Stimulated activated CD4-positive, alpha-beta T cell treated with anti-CD3 and anti-CD28 coated beads, Interleukin-15, amount 100 ng/mL, for 48 hours (primary cell): ENCODE measurements at places on chromosomes 2 and 18.

DNA sequence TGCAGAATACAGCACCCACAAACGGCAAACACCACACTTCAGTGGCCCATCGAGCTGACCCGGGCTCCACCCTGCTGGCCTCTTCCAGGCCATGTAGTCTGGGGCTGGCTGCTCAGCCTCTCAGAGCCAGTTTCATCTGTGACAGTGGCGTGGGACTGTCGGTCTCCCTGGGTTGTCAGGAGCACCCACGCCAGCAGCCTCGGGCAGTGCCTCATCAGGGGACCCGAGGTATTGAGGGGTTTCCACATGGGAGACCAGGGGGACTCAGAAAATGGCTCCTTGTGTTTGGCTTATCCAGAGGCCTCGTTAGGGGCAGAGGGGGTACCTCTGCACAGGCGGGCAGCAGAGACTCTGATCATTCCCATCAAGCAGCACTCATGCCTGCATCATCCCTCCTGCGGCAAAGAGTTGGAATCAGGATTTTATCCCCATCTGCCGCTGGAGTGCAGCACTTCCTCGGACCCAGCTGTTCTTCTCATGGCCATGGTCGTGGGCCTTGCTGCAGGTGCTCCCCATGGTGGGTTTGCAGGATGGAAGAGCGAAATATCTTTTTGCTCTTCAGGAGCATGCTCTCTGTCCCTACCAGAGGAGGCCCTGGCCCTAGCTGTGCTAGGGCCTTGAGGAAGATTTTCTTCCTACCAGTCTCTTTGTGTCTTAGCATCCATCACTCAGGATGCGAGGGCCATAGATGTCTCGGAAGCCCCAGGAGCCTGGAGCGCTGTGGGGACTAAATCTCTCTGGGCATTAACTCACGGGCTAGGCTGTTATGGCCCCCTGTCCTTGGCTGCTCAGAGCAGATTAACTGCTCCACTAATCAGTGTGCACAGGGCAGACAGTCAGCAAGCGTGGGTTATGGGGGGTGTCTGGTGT lies 100.8 kb downstream of the CLIP4 start:
- DNase-seq, result no peak

GRCh38 chr2:185970148-185970852 lies 231.7 kb downstream of the FSIP2 start:
- DNase-seq, result no peak

DNA sequence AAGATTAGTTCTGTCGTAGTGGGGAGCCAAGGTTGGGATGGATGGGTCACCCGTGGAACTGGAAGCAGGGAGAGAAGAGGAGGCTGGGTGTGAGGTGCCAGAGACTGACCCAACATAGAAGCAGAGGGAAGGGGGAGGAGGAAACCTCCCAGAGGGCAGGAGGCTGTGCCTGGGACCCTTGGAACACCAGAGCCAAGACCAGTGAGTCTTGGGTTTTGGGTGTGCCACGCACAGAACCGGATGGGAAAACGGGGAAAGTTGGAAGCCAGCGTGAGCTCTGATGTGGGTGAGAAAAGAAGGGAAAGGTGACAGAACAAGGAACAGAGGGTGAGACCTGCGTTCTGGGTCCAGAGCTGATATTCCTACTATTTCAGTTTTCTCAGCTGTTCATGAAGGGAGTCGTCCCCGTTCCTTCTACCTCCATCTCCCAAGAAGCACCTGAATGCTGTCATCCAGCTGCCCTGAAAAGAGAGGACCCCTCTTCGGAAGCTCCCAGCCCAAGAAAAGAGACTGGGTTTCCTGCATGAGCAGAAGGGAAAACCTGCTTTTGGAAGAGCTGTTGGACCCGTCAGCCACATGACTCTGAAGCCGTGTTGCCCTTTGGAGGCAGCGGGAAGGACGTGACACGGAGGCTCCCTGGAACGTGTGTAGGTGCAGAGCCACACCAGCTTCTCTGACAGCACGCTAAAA lies 250.1 kb downstream of the NDUFA10 start:
- no peak for DNase-seq

- no peak for DNase-seq
Measured at GRCh38 chr2:47065771-47066380, 89.2 kb downstream of the STPG4 start.

GRCh38 chr18:57833441-57834101 lies 30.5 kb upstream of the ATP8B1 start:
- peak; percentile 7 for DNase-seq

- DNase-seq, result no peak
Measured at GRCh38 chr2:165469417-165469816, at the start of gene CSRNP3. Gene CSRNP3 (plus strand): TSS chr2:165469698. CDS start chr2:165595066, 125,368 bp downstream.

DNA sequence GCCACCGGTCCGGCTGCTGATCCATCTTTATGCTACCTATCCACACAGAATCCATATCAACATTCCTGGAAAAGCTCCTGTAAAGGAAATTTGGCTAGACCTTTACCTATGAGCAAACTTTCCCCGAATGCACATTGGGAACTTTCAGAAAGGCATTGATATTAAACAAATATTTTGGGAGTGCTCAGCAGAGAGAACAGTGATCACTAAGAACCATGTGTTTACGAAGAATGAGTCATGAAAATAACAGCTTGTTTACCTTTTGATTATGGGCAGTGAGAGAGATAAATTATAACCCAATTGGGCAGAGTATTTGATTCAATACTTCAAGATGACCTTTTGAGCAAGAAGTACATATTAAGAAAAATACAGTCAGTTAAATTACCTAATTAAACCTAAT lies 189.7 kb upstream of the CDH2 start:
- DNase-seq, result no peak

- DNase-seq, result no peak
Measured at GRCh38 chr18:58058720-58059119, 14.7 kb downstream of the NEDD4L start.
